ENCODE measurements at places on chromosomes 7 and 10.

GRCh38 chr10:73911553-73912004, 647 bp downstream of the PLAU start:
- DNase-seq = no peak

DNA sequence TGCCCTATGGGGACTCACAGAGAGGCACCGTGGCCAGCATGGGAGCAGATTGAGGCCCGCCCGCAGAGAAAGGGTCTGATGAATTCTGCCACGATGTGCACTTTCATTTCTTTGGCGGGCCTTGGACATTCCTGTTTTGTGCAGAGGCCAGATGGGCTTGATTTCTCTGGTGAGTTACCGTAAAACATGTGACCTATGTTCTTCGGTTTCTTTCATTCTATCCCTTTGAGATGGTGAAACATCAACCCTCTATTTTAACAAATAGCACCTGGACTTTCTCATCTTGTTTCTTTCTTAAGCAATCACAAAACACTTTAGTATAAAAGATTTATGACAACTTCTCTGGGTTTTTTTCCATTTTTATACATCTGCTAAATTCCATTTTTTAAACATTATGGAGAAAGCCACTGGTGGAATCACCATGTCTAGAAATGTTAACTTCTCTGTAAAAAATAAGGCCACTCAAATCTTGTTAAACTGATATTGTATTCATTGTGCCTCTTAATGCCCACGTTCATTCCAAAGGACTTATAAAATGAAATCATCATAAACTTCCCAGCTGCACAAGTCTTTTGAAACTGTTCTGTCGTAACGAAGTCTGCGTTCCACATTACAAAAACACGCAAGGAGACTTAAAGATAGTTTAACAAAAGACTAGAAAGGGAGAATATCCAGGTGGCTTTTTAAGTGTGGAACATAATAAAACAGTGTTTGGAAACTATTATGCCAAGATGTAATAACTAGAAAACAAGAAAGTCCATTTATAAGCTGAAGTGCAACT, 21.4 kb upstream of the ODAD2 start:
- no peak for DNase-seq

GRCh38 chr7:78095549-78095948, 297.0 kb downstream of the PHTF2 start:
- DNase-seq = no peak

DNA sequence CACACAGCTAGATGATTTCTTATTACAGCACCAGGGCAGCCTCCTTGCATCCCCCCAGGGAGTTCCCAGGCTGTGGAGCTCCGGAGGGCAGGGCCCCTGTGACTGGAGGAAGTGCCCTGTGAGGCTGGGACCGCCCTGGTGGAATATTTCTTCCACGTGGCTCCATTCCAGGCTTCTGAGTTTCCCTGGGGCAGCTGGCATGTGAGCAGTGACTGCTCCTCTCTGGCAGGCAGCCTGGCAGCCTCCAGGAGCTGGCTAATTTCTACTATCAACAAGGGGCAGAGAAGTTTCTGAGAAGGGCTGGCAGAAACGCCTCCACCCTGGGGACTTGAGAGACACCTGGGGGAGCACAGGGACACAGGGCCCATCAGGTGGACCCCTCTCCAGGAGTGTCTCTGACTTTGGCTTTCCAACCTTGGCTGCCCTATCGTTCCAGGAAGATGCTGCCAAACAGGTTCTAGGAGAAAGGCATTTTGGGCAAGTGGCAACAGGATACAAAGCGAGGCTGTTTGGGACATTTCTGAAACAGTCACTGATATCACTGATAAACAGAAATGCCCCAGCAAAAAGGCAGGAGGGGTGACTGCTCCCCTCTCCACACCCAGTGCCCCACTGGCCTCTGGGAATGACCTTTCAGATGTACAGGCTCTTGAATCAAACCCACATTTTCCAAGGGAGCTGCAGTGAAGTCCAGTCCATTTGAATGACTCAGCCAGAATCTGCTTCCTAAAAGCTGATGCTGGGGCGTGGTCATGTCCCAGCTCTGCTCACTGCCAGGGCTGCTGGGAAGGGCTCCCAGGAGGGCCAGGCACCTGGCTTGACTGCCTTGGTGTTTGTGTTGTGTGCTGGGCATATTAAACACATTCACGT, 16.1 kb downstream of the MYOF start:
- DNase-seq = peak; percentile 32
